Activated T-helper 2 cell treated with anti-CD3 and anti-CD28 coated beads, Interferon-gamma antibody, Interleukin-2, Interleukin-4, amounts not matched to agents 10 μg/mL and 5 μg/mL and 100 μg/mL, durations not matched to agents 14 hours and 24 hours and 36 hours (primary cell): ENCODE measurements at places on chromosomes 5 and 9. TPM values are rescaled to one million over a fixed set of nuclear protein-coding genes. Genes with fewer than 3 reads are reported as not detected.

Gene MGAT4B
- 135 and 139 TPM in 2 replicates for total RNA-seq

Gene IFNB1
- not detected in 2 replicates for total RNA-seq

Gene PCDHB7
- total RNA-seq, result 0.07 TPM in 1 of 2 replicates, not detected in the other

Gene DNAI1
- not detected in 2 replicates for total RNA-seq

Gene FRMD3
- total RNA-seq, result 0.34 and 0.51 TPM in 2 replicates

Gene HEMGN
- total RNA-seq, result 0.41 and 0.78 TPM in 2 replicates

Gene PCDHB5
- total RNA-seq, result not detected in 2 replicates

Gene TRAF1
- 164 TPM in 2 replicates for total RNA-seq

Gene FOXB2
- total RNA-seq, result not detected in 2 replicates

Gene ADRA1B
- total RNA-seq, result not detected in 2 replicates

Gene PPP3R2
- total RNA-seq, result not detected in 2 replicates

Gene FOXD4
- total RNA-seq, result 0.09 TPM in 1 of 2 replicates, not detected in the other

Gene CDX1
- not detected in 2 replicates for total RNA-seq

Gene NEURL1B
- total RNA-seq, result 0.37 TPM in 2 replicates

Gene TSPAN17
- total RNA-seq, result 32.7 and 33.9 TPM in 2 replicates

Gene MAMDC2
- not detected in 2 replicates for total RNA-seq

Gene HSPA4
- total RNA-seq, result 223 and 229 TPM in 2 replicates

Gene PCDHA5
- total RNA-seq, result not detected in 2 replicates

Gene SURF2
- 16.9 and 22.1 TPM in 2 replicates for total RNA-seq

Gene NEUROG1
- not detected in 2 replicates for total RNA-seq

Gene PWWP2A
- 20.4 and 22.7 TPM in 2 replicates for total RNA-seq

Gene PCDHB8
- total RNA-seq, result not detected in 2 replicates

Gene MYMK
- total RNA-seq, result not detected in 2 replicates

Gene ADAMTS12
- not detected in 2 replicates for total RNA-seq

Gene TERT
- total RNA-seq, result 11.8 and 12.0 TPM in 2 replicates

Gene SMIM32
- not detected in 2 replicates for total RNA-seq

Gene SCGB3A2
- not detected in 2 replicates for total RNA-seq

Gene FBP2
- total RNA-seq, result not detected in 2 replicates

Gene FCN2
- not detected in 2 replicates for total RNA-seq

Gene DNLZ
- total RNA-seq, result 25.4 and 31.0 TPM in 2 replicates
